Choroid plexus epithelial cell (primary cell): ENCODE measurements at places on chromosomes 3 and 15.

- peak; percentile 79 for DNase-seq
Observed at GRCh38 chr15:38440353-38441129, 13.4 kb upstream of the FAM98B start.

DNA sequence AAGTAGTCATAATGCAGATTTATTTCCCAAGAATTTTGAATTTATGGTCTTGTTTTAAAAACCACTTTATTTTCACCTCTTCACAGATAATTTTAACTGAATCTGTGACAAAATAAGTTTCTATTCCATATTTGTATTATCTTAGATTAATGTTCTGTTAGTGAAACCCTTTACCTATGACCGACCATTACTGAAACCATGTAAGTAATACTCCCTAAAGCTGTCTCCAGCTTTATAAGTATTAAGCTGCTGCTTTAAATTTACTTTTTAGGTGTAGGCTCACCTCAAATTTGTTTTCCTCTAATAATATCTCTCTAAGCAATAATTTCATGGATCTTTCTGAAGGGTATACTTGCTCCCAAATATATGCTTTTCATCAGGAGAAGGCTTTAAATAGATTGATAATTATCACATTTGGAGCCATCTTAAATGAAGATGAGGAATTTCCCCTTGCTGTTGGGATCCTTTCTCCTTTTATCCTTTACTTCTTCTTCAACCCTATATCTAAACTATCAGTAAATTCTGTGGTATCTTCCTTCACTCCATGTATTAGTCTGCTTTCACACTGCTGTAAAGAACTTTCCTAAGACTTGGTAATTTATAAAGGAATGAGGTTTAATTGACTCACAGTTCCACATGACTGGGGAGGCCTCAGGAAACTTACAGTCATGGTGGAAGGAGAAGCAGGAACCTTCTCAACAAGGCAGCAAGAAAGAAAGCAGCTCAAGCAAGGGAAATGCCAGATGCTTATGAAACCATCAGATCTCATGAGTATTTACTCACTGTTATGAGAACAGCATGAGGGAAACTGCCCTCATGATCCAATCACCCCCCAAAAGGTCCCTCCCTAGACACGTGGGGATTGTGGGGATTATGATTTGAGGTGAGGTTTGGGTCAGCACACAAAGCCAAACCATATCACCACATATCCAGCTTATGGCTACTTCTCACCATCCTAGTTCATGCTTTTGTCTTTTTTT, 92.3 kb upstream of the P2RY1 start:
- peak; percentile 23 for DNase-seq

GRCh38 chr3:165195640-165196576, at the start of gene SLITRK3:
SLITRK3 (minus strand) TSS chr3:165196384; CDS start chr3:165190830, 5,554 bp downstream.
- no peak for DNase-seq

DNA sequence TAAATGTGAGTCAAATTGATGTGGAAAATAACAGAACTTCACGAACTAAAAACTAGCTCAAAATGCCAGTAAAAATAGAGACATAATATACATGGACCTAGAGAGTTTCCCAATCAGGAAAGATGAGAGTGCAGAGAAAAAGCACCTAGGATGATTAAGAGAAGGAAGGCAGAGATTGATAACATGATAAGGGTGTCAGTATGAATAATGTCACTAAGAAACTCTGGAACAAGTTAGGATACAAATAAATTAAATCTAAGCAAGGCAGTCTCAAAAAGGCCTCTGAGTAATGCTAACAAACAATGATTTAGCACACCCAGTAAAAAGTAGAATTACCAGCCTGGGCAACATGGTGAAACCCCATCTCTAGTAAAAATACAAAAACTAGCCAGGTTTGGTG, 304.7 kb upstream of the DPPA4 start:
- no peak for DNase-seq

DNA sequence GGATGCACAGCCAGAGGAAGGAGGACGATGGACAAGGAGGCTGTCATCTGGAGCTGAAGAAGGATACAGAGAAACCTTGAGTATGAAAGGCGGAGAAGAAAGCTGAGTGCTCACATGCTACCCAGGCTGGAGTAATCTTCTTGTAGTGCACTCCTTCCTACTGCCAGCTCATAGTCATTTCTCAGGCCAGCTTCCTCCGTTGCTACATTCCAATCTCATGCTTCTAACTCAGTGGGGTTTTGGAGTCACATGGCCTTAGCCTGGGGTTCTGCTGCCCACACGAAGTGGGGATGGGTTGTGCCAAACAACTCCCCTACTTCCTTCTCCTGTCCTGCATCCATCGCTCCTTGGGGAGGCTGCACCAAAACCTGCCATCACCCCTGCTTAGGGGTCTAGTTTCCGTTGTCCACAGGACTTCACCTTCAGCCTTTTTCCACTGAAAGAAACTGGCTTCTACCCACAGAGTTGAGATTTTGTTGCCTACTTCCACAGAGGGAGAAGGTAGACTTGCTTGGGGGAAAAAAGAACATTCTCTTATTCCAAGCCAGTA, 239.9 kb downstream of the EPHB1 start:
- DNase-seq: no peak

DNA sequence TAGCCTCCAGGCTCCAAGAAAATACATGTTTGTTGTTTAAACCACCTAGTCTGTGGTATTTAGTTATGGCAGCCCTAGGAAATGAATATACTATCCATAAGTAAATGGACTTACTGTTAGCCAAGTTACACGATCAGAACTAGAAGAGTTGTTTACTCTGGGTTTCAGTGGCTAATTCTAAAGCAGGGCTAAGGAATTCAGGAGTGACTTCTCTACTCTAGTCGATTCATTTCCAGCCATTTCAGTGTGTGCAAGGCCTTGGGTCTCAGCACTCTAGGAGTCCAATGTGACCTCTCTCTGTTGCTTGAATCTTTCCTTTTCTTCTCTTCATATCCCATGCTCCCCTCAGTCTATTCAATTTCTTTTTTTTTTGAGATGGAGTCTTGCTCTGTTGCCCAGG, 66.7 kb downstream of the BHLHE40 start:
- DNase-seq: no peak

GRCh38 chr3:127738192-127738840, 65.6 kb downstream of the ABTB1 start:
- DNase-seq: peak; percentile 70

GRCh38 chr15:53671545-53671944, 87.9 kb downstream of the WDR72 start:
- no peak for DNase-seq

DNA sequence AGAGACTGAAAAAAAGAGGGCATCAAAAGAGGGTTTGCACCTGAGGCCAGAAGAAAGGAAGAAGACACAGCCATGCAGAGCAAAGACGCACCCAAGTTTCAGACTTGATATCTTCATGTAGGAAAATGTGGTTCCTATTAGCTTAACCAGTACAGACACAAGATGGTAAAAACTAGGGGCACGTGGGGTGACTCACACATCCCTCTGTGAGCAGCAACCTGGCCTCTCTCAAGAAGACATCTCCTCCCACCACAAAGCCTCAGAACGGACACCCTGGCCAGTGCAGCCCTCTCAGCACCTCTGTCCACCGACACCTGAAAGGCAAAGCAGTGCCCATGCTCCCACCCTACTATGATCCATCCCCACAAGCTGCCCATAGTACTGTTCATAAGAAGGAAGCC, 33.3 kb downstream of the GLB1 start:
- DNase-seq: peak; percentile 28

DNA sequence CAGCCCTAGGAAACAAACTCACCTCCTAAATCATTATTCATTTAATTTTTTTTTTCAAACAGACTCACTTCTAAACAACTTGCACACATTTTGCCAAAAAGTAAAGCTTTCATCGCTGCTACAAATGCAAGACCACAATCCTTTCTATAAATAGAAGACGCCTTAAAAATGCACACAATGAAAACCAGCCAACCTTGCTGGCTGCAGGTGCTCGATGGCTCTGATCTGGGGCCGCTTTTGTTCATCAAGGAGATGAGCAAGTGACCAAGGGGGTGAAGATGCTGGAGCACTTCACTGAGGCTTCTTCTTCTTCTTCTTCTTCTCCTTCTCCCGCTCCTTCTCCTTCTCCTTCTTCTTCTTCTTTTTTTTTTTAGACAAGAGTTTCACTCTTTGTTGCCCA, 12.7 kb upstream of the SLC6A6 start:
- DNase-seq: no peak
